ENCODE measurements at places on chromosomes 11 and 22.

DNA sequence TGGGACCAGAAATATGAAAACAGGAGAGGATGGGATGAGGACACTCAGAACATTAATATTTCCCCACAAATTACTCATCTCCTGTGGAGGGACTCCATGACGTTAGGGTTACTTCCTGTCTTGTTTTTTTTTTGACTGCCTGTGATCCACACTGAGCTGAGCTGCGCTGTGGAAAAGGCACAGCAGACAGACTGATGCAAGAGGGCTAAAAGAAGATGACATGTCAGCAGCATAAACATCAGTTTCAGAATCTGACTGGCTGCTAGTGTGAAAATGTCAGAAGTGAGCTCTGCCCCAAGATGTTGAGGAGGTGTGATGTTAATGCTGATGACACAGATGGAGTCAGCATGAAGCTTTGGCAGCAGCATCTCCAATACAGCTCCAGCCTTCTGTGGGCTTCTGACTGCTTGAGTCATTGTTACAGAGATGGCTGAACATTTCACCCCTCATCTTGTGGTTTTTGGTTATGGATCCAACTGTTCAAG is 286.8 kb downstream of the BLID start:
- no peak for DNase-seq

DNA sequence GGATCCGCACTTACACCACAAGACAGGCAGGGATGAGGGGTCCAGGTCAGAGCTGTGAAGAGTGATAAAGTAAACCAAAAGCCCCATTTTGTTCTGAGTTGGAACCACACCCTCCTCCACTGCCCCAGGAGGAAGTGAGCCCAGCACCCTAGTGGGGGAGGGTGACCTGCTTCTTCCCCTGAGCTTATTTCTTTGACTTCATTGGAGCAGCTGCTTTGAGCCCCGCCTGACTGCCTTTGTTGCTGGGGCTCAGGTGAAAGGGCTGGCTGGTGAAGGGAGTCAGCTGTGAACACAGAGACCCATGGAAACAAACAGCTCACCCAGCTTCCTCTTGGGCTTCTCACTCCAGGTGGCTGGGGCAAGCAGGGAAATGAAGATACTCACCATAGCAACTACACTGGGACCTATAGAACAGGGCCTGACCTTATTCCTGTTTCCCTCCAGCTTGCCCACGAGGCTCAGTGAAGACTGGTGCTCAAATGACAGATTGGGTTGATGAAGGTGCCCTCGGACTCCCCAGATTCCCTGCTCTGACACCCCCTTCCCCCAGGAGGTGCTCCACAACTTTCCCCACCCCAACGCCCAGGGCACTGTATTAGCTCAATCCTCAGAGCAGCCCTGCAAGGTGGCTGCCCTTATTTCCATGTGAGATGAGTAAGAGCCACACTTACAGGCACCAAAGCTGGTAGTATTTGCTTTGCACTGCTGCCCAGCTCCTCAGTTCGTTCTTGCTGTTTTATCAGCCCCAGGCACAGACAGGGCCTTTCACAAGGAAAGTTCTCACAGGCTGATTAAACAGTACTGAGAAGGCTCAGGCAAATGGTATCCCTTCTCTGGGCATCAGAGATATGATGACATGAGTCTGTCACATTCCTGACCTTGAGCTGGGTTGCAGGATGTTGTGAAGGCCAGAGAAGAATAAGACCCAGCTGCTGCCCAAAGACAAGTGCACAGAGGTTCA is 2.4 kb downstream of the UCP2 start:
- no peak for DNase-seq

DNA sequence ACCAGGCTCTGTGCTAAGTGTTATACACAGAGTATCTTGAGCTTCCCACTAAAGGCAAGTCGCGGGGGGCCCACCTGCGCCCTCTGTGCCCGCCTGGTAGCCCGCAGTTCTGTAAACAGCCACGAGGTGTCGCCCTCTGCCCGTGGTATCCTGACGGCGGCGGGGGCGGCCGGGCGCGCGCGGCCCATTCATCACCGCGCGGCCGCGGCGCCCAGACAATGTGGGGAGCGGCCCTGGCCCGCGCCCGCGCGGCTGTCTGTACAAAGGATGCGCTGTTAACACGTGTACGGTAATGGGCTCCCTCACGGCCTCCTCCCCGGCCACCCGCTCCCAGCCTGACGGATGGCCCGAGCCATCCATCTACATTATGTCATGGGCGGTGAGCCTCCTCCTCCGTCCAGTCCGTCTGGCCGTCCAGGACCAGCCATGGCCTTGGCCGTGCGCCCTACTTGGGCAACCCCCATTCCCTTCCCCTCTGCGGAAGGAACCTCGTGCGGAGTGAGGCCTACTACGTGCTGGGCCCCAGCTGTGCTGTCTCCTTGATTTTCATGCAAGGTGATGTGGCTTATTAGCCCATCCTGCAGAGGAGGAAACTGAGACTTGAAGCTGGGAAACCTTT is 99.4 kb downstream of the MIAT start:
- DNase-seq = peak; percentile 60

DNA sequence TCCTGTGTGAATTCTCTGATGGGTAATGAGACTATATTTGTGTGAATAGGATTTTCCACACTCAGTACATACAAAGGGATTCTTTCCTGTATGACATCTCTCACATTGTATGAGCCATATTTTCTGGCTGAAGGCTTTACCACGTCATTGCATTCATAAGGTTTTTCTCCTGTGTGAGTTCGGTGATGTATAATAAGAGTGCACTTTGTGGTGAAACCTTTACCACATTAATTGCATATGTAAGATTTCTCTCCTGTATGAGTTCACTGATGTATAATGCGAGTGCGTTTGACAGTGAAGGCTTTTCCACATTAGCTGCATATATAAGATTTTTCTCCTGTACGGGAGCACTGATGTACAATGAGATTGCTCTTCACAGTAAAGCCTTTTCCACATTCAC is 455.4 kb upstream of the CNTN5 start:
- no peak for DNase-seq

- DNase-seq = no peak
Measured at GRCh38 chr22:37610480-37611129, 2.0 kb downstream of the GGA1 start.

GRCh38 chr11:7480113-7480512 is 5.2 kb upstream of the OLFML1 start:
- DNase-seq = no peak

All from stimulated activated CD4-positive, alpha-beta T cell treated with anti-CD3 and anti-CD28 coated beads, Interleukin-2, amount 100 ng/mL, for 48 hours (primary cell).